Right cardiac atrium (tissue), 5 donors: ENCODE measurements at places on chromosomes 5 and 9.

GRCh38 chr5:125254267-125254666 lies 507.8 kb upstream of the ZNF608 start:
- DNase-seq = no peak

GRCh38 chr9:127876764-127877562 lies 512 bp downstream of the AK1 start:
- peak; percentile 80 for DNase-seq

GRCh38 chr9:129282272-129282671 lies 104.2 kb upstream of the IER5L start:
- DNase-seq = no peak

- no peak for DNase-seq
Measured at GRCh38 chr5:109452661-109453060, 42.9 kb upstream of the PJA2 start.

DNA sequence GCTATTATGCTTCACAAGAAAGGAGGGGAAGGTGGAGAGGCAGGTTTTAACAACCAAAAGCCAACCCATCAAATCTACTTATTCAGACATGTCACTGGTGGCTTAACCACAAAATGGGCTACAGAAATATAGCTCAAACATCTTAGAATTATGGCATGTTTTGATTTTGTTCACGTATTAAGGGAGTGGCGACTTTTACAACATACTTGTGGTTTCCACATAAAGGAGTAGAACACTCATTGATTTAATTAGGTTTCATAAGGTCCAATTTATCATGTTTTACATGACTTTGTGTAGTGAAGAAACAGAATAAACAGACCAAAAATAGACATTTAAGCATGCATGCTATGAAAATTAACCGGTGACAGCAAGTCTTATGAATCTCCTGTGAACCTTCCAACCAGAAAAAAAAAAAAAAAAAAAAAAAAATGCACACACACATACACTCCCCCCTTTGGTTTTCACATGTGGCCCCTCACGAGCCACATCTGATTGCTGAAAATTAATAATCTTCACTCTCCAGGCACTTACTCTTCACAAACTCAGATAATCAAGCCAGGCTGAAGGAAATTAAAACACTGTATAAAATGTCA lies 5.4 kb downstream of the ZNF608 start:
- no peak for DNase-seq

- no peak for DNase-seq
Measured at GRCh38 chr5:31008231-31008630, 185.3 kb upstream of the CDH6 start.

- no peak for DNase-seq
Measured at GRCh38 chr9:22975951-22976350, 529.3 kb downstream of the DMRTA1 start.

DNA sequence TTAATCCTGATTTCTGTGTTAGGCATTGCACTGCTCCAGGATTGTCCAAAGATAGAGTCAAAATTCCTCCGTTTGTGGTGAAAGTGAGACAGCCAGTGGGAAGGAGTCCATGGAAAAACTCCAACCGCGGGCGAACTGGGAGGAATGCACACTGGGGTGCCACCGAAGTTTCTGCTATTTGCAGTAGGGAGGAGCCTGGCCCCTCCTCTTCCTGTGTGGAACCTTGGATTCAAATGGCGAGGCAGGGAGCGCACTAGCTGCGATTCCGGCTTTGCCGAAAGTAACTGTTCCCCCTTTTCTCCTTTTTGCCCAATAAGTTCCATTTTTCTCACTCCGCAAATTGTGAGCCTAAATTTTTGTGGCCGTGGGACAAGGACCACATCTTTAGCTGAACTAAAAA lies 9.3 kb downstream of the BAAT start:
- DNase-seq = no peak

DNA sequence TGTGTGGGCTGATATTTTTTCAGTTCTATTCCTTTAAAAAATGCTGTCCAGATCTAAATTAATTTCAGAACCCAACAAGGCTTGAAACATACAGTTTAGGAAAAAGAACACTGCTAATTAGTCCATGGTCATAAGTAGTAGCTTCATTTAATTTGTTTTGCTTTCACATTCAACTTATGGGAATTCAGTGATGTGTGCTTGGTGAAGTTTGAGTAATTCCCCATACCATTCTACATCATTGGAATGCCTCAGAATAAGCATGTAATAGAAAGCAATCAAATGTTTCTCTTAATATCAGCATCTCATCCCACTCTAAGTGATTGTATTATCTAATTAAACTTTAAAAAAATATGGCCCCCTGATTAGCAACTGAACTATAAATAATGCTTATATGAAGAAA lies 2.7 kb downstream of the CNTLN start:
- no peak for DNase-seq

DNA sequence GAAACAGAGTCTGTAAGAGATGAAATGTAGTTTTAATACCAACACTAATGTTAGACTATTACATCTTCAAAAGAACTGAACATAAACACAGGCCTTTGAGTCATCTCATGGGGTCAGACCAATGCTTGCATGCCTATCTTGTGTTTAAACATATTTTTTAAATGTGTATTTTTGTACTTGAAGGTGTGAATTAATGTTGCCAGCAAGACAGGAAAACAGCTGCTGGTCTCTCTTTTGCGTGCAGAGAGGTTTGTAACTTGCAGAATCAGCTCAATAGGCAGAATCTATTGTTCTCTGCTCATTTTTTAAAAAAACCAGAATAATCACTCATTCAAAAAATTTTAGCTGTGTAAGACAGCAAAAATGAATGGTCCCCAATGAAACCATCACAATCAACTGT lies 180.2 kb downstream of the ALDH1A1 start:
- no peak for DNase-seq

GRCh38 chr9:82191082-82191770 lies 202.7 kb downstream of the SPATA31D1 start:
- no peak for DNase-seq

DNA sequence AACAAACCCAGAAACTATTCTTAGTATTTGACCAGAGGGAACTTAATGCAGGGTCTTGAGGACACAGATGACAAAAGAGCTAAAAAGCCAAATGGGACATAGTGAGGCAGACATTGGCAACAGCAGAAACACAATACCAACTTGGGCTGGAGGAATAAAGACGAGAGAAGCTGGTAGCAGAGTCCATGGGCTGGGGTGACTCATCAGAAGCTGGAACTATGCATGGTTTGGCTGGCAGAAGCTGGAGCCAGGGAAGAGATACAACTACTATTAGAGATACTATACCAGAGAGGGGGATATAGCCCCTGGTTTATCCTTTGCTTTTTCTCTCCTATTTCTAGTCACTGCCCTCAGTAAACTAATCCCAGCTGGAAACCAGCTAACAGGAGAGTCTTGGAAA lies 29.2 kb upstream of the DPYSL3 start:
- DNase-seq = no peak

DNA sequence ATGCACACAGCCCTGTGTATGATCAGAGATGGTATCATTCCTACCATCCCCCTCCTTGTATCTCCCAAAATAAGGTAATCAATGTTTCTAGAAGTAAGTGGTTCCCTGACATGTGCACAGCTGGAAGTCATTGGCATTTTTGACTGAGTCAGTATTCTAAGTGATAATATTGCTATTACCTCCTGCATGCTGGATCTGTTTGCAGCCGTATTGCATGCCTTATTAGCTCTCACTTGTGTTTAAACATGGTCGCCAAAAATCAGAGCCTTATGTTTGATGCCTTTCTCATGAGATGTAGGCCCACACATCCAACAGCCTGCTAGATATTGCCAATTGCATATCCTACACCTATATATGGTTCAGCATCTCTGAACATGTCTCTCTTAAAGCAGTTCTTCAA lies 254.3 kb downstream of the CDH12 start:
- DNase-seq = no peak

DNA sequence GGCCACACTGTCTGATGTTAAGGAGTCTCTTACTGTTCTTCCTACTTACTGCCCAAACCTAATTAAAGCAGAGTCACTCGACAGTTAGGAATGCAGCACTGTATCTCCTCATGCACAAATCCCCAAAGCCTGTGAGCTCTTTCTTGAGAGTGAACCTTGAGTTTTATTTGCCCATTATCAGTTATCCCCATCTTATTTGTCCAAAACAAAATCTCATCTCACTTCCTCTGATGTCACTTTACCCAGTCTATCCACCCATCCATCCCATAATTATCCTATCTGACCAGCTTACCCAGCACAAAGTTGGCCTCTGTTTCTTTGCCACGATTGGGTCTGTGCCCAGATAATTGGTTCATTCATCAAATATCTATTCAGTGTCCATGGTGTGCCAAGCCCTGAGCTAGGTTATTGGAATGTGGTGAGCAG lies 250.8 kb downstream of the SLIT3 start:
- no peak for DNase-seq

- no peak for DNase-seq
Measured at GRCh38 chr9:72733895-72734294, 212.5 kb downstream of the TMC1 start.

DNA sequence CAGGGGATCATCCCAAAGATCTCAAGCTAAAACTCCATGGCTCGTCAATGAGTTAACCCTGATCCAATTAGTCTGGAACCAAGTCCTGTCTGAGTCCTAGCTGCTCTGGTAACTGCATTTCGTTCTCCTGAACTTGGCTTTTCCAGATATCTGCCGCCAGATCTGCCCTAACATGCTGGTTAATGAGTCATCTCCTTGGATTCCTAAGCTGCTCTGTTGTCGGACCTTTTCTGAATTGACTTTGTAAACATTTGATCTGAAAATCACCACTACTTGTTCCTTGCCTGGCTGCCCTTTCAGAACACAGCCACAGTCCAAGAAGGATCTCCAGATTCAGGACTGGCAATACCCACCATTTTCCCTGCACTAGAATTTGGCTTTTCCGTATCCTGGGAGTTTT lies 473.0 kb downstream of the ZSWIM6 start:
- DNase-seq = no peak

DNA sequence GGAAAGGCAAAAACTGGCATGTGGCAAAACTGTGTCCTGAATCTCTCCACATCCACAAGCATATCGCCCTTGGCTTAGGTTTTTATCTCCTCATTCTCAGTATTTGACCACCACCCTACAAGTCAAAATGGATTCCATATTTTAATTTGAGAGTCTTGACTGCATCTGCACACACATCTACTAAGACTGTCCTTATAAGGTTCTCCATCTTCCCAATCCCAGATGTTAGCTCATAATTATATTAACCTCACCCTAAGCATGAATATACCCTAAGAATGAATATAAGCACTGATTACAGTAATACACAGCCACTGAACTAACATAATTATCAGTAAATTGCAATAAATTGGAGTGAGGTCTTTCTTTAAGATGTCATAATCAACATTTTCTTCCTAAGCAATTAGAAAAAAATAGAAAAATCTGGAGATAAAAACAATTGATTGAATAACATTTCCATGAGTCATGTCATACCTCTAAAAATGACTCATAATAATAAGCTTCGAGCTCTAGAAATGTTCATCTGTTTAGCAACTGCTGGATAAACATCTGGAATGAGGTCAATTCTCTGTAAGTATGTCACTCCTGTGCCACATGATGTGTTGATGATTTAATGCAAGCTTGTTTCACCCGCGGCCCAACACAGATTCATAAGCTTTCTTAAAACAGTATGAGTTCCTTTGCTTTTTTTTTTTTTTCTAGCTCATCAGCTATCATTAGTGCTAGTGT lies 39.9 kb upstream of the PAM start:
- no peak for DNase-seq

GRCh38 chr9:12815888-12816287 lies 41.1 kb downstream of the LURAP1L start:
- DNase-seq = no peak

GRCh38 chr5:169880012-169880663 lies 100.2 kb downstream of the INSYN2B start:
- no peak for DNase-seq

- peak; percentile 40 for DNase-seq
Measured at GRCh38 chr5:154002093-154002492, 36.6 kb downstream of the FAM114A2 start.

GRCh38 chr9:92324889-92325268 lies 271 bp downstream of the NOL8 start:
- DNase-seq = no peak

DNA sequence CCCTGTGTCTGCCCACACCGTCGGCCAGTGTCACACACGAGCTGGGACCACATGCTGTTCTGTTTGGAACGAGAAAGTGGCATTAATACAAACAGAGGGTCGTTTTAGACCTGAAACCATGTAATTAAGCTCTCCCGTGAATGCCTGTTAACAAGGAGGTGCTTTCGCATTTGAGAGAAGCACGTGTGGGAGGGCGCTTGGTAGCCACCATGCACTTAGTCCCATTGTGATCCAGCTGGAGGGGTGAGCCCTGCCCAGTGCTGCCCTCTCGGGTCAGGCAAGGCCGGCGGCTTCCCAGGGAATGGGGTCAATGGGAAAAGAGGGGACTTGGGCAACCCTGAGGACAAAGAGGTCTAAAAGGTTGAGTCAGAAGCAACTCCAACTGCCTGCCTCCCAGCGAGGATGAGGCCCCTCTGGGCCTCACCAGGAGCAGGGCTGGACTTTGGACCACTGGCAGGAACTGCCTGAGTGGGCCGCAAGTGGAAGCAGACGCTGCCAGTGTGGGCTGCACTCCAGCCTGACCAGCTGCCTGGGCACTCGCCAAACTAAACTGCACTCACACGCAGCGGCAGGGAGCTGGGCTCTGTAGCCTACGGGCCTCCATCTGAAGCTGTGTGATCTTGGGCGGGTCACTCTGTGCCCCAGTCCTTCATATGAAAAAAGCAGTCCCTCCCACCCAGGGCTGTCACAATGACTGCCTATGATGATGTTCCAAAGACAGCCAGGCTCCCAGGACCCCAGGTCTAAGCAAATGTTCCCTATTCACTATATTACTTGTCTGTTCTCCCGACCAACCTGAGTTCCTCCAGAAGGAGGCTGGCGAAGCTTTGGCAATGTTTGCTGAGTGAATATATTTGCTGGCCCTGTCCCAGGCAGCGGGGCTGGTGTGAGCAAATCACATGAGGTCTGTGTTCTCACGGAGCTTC lies 195.7 kb downstream of the CDK5RAP2 start:
- DNase-seq = no peak

DNA sequence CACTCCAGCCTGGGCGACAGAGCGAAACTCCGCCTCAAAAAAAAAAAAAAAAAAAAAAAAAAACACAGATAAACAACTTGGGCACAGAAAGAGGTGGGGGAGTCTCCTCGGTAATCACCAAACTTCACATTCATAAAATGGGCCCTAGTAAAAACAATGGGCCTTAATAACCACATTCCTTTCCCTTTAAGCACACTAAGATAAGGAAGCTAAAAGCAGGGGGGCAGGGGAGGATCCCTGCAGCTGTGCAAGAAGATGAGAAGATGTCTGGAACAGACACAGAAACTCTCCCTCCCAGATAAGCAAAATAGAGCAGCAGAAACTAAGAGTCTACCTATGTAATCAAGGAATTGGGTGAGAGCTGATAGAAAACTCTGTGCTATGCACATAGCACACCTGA lies 111.2 kb upstream of the FAM174A start:
- no peak for DNase-seq

- DNase-seq = no peak
Measured at GRCh38 chr5:67731886-67732285, 483.7 kb upstream of the PIK3R1 start.

- no peak for DNase-seq
Measured at GRCh38 chr5:73182307-73182706, 9.3 kb downstream of the TMEM174 start.

- DNase-seq = no peak
Measured at GRCh38 chr5:175021321-175021720, 296.9 kb downstream of the MSX2 start.

GRCh38 chr5:84379749-84380148 lies 4.9 kb downstream of the EDIL3 start:
- DNase-seq = no peak
